ENCODE measurements at places on chromosomes 5 and 9. TPM values are rescaled to one million over a fixed set of nuclear protein-coding genes. Genes with fewer than 3 reads are reported as not detected.
A peak's percentile ranks its signal among the peaks of the same experiment; 100 is the strongest.

- H3K27ac ChIP-seq, result no peak overlapping the region
- H3K36me3 ChIP-seq, result no peaks in the 10 kb centered on the region
- H3K4me1 ChIP-seq, result no peaks in the 10 kb centered on the region
- DNase-seq, result no peak
Measured at GRCh38 chr9:27847818-27848217, 274.5 kb upstream of the C9orf72 start.

GRCh38 chr9:121160025-121160424 is 41.6 kb downstream of the RAB14 start:
- H3K27me3 ChIP-seq, result no peaks in the 10 kb centered on the region
- no peak overlapping the region for H3K27ac ChIP-seq
- H3K4me1 ChIP-seq, result no peaks in the 10 kb centered on the region
- no peak overlapping the region for H3K4me3 ChIP-seq
- H3K36me3 ChIP-seq, result peaks cover 84% of the 10 kb centered on the region

GRCh38 chr9:75844321-75844720 is 46.2 kb upstream of the PCSK5 start:
- no peaks in the 10 kb centered on the region for H3K36me3 ChIP-seq
- H3K27ac ChIP-seq, result no peak overlapping the region
- no peak for DNase-seq

DNA sequence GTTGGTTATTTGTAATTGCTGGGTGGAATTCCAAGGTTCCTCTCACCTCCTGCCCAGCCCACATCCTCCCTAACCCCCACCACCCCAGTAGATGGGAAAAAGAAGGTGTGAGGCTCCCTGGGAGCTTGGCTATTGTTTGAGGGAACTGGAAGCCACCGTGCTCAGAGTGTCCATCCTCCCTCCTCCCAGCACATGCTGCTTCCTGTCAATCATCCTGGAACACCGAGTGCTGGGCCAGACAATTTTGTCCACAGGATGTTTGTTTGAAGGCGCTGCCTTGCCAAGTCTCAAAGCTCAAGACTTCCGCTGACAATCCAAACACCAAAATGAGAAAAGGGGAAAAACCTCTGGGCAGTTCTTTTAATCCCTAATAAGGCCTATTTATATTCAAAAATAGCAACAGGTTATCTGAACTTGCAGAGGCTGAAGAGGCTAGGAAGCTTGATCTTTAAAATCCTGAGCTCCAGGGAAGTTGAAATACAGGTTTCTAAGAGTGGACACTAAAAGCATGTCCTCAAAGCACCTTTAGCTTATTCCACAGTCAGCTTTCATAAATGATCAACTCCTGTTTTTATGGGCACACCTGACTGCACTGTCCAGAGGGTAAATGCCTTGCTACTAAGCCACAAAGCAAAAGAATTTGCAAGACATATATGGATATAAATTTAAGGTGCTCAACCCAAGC is 286.7 kb downstream of the NFIB start:
- no peak overlapping the region for H3K4me3 ChIP-seq
- no peak for DNase-seq
- H3K27ac ChIP-seq, result no peak overlapping the region
- H3K4me1 ChIP-seq, result no peaks in the 10 kb centered on the region
- no peaks in the 10 kb centered on the region for H3K27me3 ChIP-seq

GRCh38 chr5:86354664-86355063 is 263.1 kb upstream of the COX7C start:
- H3K27me3 ChIP-seq, result no peaks in the 10 kb centered on the region
- H3K27ac ChIP-seq, result no peak overlapping the region
- no peak for DNase-seq
- no peaks in the 10 kb centered on the region for H3K36me3 ChIP-seq
- H3K4me3 ChIP-seq, result no peak overlapping the region

The NR2F1-AS1 gene
- total RNA-seq, result not detected

DNA sequence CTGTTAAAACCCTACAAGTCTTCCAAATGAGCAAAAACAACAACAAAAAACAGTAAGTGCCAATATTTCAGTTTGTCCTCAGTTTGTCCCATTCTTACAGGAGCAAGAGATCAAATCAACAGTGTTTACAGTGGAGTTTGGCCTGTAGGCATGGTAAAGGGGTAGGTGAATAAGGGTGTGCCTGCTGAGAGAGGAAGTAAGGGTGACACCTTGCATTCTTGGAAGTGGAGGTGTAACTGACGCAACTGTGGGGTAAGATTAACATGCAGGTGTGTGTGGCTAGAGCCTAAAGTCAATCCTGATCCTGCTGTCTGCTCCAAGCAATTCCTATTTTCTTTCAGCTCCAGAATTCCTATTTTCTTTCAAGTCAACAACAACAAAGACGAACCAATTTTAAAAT is 43.4 kb downstream of the PFDN1 start:
- DNase-seq, result no peak
- peaks cover 25% of the 10 kb centered on the region for H3K4me1 ChIP-seq
- no peaks in the 10 kb centered on the region for H3K27me3 ChIP-seq
- no peaks in the 10 kb centered on the region for H3K36me3 ChIP-seq

The SPINK13 gene
- total RNA-seq, result not detected

GRCh38 chr5:76547891-76548524 is 75.2 kb downstream of the F2RL2 start:
- H3K27ac ChIP-seq, result peak overlapping the region; percentile 54
- H3K27me3 ChIP-seq, result no peaks in the 10 kb centered on the region

The FYB1 gene
- 497 TPM for total RNA-seq

The PCDHGA6 gene
- total RNA-seq, result not detected

DNA sequence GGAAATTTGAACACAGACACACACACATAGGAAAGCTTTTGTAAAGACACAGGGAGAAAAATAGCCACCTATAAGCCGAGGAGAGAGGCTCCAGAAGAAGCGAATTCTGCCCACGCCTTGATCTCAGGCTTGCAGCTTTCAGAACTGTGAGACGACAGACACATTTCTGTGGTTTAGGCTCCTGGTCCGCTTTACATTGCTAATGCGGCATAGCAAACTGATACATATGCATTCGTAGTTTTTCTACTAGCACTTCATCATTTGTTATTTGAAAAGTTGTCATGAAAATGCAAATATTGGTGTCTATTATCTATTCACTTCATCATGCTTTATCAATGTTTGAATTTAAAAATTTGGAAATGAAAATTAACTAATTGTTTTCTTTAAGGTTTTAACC is 674.9 kb downstream of the SEMA5A start:
- no peaks in the 10 kb centered on the region for H3K36me3 ChIP-seq
- H3K4me1 ChIP-seq, result no peaks in the 10 kb centered on the region
- H3K4me3 ChIP-seq, result no peak overlapping the region
- H3K27ac ChIP-seq, result no peak overlapping the region
- no peak for DNase-seq
- H3K27me3 ChIP-seq, result no peaks in the 10 kb centered on the region

DNA sequence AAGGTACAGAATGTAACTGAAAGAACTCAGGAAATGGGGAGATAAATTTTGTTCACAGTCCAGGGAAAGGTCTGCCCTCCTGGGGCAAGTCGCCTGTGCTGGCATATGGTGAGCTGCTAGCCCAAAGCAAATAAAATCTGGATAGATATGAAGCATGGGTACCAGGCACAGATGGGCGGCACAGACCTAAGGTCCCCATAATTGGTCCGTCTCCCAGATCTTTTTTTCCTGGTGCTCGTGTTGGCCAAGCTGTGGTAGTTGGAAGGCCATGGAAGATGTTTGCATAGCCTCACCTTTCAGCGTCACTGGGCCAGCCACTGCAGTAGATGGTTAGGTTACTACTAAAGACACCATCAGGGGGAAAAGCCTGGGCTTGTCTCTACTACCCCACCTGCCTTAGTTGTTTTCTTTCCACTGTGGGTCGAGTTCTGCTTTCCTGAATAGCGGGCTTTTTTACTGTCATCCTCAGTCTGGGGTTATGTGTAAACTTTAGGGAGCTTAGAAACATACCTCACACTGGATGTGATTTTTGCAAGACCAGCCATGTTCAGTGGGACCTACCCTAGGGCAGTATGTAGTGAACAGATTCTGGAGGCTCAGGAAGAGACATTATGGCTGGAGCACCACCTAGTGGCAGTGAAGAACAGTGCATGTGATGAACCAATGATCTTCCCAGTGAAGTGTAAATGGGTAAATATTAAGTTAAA is 24.2 kb upstream of the GLRX start:
- H3K27me3 ChIP-seq, result peaks cover 3% of the 10 kb centered on the region
- peaks cover 20% of the 10 kb centered on the region for H3K4me1 ChIP-seq
- no peak overlapping the region for H3K4me3 ChIP-seq
- no peak overlapping the region for H3K27ac ChIP-seq
- H3K36me3 ChIP-seq, result no peaks in the 10 kb centered on the region

DNA sequence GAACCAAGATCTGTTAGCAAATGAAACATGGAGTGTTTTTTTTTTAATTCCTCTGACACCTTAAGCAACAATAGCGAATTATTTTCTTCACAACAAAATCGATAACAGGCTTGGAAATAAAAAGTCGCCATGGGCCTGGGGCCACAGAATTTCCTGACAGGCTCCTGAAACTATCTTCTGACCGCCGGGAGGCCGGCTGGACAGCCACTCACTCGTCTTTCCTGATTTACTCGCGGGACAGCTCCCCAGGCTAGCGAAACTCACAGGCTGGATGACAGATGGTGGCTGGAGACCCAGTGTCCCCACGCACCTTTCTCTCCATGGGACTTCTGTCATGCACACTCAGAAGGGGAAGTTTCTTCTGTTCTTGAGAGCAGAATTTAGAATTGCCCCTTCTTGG is 143.3 kb upstream of the IRX2 start:
- H3K36me3 ChIP-seq, result no peaks in the 10 kb centered on the region
- DNase-seq, result no peak
- no peak overlapping the region for H3K4me3 ChIP-seq

GRCh38 chr5:78458843-78459242 is 98.4 kb downstream of the SCAMP1 start:
- no peak overlapping the region for H3K27ac ChIP-seq
- peaks cover 8% of the 10 kb centered on the region for H3K36me3 ChIP-seq
- no peaks in the 10 kb centered on the region for H3K4me1 ChIP-seq
- H3K27me3 ChIP-seq, result no peaks in the 10 kb centered on the region
- no peak overlapping the region for H3K4me3 ChIP-seq
- DNase-seq, result no peak

The ZNF608 gene
- total RNA-seq, result not detected

DNA sequence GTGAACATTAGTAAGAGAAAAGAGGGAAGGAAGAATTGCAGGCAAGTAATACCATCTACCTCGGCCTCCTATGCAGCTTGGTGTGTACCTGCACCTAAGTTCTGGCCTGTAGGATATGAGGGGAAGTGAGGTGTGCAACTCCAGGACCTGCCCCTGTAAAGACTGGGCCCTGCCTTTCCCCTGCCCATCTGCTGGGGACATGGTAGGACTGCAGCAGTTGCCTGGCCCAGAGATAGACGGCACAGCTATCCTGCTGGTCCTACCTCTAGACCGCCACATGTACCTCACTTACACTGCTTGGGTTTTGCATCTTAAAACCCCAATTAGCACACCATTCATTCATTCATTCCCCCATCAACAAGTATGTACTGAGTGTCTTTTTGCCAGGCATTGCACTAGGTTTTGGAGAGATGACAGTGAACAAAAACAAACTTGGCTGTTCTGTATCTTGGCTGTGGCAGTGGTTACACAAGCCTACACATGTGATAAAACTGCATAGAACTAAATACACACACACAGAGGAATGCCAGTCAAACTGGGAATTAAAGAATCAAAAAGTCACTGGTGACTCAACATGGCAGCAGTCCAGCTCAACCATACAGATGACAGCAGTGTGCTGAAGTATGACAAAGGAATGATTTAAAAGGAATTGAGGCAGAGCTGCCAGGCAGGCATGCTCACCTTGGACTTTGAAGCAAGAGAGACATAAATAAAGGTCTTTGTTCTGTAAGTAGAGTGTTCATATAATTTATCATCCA is 23.3 kb upstream of the MGAT1 start:
- no peak overlapping the region for H3K27ac ChIP-seq
- peaks cover 8% of the 10 kb centered on the region for H3K36me3 ChIP-seq
- H3K4me3 ChIP-seq, result no peak overlapping the region
- peaks cover 25% of the 10 kb centered on the region for H3K4me1 ChIP-seq

The PCDHB9 gene
- not detected for total RNA-seq

GRCh38 chr9:126932871-126933321 is 18.3 kb downstream of the RALGPS1 start:
- H3K4me3 ChIP-seq, result no peak overlapping the region
- no peak overlapping the region for H3K27ac ChIP-seq
- H3K27me3 ChIP-seq, result no peaks in the 10 kb centered on the region
- no peaks in the 10 kb centered on the region for H3K36me3 ChIP-seq

The GMCL2 gene
- not detected for total RNA-seq

The FAM221B gene
- not detected for total RNA-seq

The GTF3C4 gene
- 9.3 TPM for total RNA-seq

- no peaks in the 10 kb centered on the region for H3K4me1 ChIP-seq
- H3K27me3 ChIP-seq, result no peaks in the 10 kb centered on the region
- no peak overlapping the region for H3K27ac ChIP-seq
Measured at GRCh38 chr5:9187614-9188013, 358.3 kb downstream of the SEMA5A start.

- no peaks in the 10 kb centered on the region for H3K36me3 ChIP-seq
- DNase-seq, result no peak
- no peak overlapping the region for H3K4me3 ChIP-seq
- H3K4me1 ChIP-seq, result no peaks in the 10 kb centered on the region
Measured at GRCh38 chr5:83839788-83840187, 119.1 kb upstream of the HAPLN1 start.

The ADAMTSL1 gene
- not detected for total RNA-seq

DNA sequence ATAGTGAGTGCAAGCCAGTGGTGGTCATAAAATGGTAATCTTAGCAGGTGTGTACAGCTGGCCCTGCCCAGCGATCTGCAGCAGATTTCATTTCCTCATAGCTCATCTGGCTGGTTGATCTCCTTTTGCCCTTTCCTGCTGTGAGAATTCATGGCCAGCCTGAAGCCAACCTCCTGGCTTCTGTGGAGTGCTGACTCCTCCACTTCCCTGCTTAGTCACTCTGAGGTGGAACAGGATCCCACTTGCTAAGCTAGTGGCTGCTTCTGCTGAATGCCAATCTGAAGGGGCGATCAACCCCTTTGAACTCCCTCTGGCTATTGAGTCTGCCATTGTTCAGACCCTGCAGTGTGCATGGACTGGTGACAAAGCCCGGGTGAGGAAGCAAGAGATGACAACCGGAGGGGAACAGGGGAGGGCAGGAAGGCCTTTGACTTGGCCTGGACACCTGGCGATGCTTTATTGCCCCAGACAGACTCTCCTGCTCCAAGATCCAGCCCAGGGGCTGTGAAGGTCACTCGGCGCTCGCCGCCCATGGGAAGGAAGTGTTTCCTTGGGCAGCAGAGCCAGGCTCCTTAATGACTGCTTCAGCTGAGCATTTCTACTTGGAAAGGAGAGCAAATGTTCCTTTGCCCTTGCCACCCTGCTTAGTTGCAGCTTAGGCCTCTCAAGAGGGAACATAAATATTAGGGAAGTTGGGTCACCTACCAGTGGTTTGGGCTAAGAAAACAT is 341.1 kb downstream of the ZSWIM6 start:
- no peak for DNase-seq
- no peaks in the 10 kb centered on the region for H3K27me3 ChIP-seq
- no peak overlapping the region for H3K27ac ChIP-seq
- no peaks in the 10 kb centered on the region for H3K4me1 ChIP-seq
- H3K36me3 ChIP-seq, result no peaks in the 10 kb centered on the region

DNA sequence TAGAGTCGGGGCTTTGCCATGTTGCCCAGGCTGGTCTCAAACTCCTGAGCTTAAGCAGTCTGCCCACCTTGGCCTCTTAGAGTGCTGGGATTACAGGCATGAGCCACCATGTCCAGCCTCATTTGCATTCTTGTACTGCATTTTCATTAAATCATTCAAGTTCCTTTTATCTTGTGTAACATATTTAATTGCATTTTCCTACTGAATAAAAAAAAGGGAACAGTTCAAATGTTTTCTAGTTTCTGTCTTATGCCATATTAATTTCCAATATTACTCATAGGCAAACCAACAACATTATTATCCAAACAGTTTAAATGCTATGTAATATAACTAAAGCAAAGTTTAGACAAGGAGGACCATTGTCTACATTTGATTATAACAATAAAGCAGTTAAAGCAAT is 6.1 kb downstream of the SLC31A1 start:
- H3K27ac ChIP-seq, result no peak overlapping the region
- H3K4me3 ChIP-seq, result no peak overlapping the region
- DNase-seq, result no peak
- H3K27me3 ChIP-seq, result no peaks in the 10 kb centered on the region
